Hypothalamus (tissue), 51 donors: ENCODE measurements at places on chromosomes 7 and 10.
A peak's percentile ranks its signal among the peaks of the same experiment; 100 is the strongest.

GRCh38 chr7:77691892-77692491 is 4.3 kb upstream of the RSBN1L start:
- DNase-seq = no peak

DNA sequence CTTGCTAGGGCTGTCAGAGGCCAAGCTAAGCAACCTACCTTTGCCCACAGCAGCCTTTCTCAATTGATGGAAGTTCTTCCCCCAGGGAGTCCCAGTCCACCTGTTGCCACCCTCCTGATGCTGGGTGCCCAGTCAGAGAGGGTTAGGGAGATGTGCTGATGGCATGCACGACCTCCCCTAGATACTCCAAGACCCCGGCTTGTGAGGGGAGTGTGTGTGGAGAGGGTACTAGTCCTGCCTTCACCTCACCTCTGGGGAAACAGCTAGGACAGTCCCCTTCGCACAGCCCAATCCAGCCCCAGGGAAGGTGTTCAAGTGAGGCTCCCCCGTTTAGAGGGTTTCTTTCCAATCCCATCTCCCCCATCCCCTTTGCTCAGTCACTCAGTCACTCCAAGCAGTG is 1.3 kb upstream of the UNC5B start:
- DNase-seq = no peak

GRCh38 chr7:96526496-96526895 is 183.2 kb downstream of the SEM1 start:
- DNase-seq = peak; percentile 35

GRCh38 chr10:16602104-16602775 is 80.6 kb upstream of the C1QL3 start:
- no peak for DNase-seq

DNA sequence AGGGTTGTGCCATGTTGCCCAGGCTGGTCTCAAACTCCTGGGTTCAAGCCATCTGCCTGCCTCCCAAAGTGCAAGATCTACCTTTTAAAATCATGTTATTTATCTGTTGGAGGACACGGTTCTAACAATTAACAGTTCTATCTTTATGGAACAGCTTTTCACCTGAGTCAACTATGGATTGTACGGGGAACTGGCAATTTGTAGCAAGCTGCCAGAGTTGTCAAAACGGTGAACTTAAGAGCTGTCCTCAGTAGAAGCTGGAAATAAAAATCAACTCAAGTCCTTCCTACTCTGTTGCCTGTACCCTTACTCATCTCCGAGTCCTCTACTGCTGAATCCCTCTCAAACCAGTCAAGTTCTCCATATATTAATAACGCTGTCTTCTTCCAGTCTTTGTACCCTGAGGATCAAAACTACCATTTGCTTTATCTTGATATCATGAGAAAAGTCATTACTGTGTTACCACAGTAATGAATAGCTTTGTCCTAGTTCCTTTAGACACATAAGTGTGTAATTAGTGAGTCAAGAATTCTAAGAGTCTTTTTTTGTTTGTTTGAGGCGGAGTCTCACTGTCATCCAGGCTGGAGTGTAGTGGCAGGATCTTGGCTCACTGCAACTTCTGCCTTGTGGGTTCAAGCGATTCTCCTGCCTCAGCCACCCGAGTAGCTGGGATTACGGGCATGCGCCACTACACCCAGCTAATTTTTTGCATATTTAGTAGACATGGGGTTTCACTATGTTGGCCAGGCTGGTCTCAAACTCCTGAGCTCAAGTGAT is 28.2 kb downstream of the HBP1 start:
- no peak for DNase-seq

- no peak for DNase-seq
Measured at GRCh38 chr10:59586407-59586891, 123.2 kb downstream of the SLC16A9 start.

DNA sequence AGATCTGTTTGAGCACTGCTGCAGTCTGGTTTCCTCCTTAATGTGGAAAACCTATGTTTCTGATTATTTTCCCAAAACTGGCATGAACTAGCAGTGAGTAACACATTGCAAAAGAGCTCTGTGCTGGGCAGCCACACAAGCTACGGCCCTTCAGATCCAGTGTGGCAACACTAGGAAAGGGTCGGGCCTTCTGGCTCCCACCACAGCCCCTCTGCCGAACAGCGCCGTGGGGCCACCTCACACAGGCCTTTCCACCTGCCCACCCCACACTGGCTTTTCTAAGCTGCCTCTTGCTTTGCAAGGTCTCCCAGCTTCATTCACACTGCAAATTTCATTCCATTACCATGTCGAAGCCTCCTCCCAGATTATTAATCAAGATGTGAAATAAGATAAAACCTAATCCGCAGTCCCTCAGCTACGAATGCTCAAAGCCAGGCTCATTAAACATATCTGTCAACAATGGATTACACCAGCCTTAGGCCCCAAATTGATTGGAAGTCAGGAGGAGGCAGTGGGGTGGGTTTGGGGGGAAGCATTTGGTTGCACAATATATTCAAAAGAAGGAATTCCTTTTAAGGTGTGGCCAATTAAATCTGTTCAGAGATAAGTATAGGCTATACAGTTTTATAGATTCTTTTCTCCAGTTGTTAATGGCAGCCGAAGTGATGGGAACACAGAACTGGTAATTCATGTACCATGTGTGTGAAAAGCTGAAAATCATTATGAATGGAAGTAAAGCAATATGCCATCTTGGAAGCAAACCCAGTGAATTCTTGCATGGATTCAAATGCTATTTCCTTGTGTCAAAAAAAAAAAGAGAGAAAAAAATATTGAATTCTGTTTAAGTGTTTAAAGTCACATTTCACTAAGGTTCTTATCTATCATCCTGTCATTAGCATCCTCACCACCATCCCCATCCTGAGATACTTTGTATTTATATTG is 223.7 kb downstream of the MTERF1 start:
- no peak for DNase-seq

- DNase-seq = no peak
Measured at GRCh38 chr10:124508070-124508667, 46.5 kb downstream of the LHPP start.

DNA sequence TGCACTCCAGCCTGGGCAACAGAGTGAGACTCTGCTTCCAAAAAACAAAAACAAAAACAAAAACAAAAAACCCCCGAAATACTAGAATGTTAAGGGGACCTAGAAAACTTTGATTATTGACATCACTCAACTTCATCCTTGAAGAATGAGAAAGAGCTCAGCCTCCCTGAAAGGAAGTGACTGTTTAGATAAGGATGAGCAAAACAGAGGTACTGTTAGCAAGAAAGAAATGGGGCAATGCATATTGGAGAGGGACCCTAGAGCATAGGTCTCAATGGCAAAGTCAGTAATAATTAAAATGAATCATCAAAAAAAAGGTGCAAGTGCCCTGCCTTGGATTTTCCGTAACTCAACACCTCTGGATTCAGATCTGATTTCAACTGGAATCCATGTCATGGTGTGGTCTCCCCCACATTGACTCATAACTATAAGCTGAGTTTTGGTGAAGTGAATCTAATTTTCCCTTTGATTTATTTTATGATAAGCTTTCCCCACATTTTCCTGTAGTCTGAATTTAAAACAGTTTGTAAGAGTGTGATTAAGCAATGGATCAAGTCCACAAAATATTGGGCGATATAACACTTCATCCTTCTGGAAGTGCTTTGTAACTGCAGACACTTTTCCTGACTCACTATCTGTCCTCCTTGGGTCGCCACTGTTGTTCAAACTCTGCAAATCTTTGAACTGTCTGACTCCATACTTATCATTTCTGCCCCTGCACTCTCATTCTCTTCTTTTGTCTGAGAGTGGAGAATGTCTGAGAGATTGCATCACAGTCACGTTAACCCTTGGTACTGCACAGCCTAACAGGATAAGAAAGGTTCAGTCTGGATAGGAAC is 224.8 kb upstream of the LYZL1 start:
- DNase-seq = no peak
